ENCODE measurements at places on chromosomes 3 and 15.
A peak's percentile ranks its signal among the peaks of the same experiment; 100 is the strongest.

DNA sequence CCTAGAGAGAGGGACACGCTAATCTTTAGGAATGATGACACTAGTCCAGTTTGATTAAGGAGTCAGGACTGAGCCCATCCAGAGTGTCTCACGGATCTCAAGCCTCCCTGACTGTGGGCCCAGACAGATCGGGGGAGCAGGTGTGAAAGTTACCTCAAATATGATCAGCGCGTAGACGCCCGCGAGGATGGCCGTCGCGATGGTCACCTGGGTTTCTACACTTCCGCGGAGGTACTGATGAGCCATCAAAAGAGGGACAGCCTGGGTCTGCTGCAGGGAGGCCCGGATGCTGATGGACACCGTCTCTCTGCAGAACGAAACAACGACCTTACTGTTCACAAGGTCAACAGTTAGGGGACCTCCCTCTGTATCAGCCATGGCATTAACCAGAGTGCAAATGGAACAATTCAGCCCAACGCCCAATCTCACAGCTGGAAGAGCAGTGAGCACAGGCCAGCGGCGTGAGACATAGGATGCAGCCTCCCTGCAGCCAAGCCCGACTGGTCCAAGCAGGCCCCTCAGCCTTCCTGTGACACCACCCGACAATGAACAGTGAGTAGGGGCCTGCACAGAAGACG, 84.4 kb downstream of the OCA2 start:
- ATAC-seq: no peak

DNA sequence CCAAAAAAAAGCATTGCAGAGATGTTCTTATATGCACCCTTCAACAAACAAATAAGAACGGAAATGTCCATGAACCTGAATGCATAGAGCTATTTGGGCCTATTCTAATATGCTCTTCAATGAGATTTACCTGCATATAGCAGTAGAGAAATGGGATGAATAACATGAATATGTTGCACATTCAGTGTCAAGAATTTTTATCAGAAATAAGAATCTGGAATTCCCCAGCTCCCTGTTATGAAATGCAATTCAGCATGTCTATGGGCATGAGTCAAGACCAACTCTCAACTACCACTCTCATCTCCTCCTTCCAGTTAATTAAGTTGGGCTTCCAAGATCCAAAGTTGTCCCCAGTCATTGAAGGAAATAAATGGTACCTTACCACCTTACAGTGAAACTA, 133.7 kb upstream of the ALCAM start:
- no peak for ATAC-seq

DNA sequence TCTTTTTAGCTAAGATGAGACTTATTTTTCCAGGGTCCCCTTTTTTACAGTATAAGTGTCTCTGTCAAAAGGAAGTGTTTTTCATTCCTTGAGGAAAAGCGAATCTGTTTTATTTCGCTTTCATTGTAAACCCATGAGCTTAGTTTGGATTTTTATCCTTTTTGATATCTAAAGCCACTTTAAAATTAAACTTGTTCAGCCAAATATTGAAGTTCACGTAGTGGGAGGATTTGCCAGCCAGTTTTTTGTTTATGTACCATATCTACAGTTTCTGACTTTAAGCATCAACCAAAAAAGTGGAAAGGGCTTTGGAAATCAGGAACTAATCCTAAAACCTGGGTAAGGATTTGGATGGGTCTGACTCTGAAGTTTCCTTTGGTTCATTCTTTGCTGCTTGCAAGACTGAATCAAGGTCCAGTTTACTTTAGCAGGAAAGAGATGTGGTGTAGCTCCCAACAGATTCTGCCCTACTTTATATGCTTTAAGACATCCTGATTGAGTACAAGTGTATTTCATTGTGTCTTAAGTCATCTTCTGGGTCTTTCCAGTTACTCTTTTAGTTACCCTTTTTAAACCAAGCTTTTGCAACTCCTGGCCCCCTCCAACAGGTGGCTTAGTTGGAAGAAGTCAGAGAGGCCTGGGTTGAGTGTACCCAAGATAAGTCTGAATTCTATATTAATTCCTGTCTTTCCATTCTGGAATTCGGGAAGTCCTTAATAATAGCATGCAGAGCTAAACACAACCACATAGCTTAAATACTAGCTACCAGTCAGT, 69.2 kb upstream of the LIMD1 start:
- ATAC-seq: no peak

DNA sequence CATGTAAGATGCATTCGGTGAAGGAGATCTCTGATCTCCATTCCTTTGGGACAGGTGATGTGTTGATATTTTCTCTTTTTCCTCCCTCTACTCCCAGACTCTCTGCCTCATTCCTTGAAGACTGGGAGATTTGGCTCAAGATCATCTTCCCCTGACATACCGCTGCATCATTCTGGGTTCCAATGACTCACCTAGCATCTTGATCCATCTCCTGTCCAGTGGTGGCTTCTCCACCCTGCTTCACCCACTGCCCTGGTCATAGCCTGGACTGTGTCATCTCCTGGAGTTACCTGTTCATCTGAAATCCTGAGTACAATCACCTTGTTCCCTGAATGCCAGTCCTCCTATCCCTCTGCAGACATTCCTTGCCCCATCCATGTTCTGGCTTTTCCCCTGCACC, 57.4 kb upstream of the TRAK1 start:
- no peak for ATAC-seq

- no peak for ATAC-seq
Observed at GRCh38 chr15:43316016-43316970, 14.1 kb downstream of the LCMT2 start.

DNA sequence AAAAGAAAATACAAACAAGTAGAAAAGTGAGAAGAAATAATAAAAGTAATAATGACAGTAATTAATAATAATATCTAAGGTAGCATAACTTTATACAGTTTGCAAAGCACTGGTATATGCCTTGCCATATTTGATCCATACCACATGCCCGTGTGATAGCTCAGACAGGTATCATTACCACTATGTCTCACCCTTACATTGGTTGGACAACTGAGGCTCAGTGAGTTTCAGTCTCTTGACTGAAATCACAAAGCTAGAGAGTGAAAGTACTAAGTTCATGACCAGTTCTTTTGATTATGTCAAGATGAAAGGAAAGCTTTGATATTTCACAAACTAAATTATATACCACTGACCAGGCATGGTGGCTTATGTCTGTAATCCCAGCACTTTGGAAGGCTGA, 408.9 kb downstream of the GAP43 start:
- no peak for ATAC-seq

DNA sequence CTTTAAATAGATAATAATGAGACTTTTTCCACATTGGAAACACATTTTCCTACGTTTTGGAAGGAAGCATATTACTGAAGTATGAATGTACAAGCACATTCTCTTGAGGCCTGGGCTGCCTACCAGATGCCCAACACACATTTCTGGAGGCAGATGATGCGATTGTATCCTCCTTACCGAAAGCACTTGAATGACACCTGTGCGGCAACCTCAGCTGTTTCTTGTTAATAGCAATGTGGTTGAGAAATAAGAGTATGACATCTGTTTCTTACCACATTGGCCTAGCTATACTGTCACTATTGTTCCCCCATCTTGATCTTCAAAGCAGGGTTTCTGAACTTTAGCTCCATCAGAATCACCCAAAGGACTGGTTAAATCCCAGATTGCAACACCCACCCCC, 84.8 kb downstream of the ARPP21 start:
- no peak for ATAC-seq

DNA sequence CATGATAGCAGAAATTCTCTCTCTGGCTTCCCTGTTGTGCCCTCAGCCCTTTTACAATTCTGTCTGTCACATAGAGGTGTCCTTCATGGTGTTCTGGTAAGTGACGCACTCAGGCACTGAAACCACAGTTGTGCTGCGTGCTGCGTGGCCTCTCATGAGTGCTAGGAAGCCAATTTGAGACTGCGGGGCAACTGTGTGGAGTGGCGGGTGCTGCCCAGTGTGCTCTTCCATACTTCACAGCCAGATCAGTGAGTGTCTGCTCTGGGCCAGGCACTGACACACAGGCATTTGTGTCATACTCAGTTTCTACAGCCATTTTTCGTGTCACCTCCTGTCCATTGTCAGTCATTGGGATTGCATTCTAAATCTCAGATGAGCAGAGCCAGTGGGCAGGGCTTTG, 133.1 kb upstream of the PLXNA1 start:
- no peak for ATAC-seq

DNA sequence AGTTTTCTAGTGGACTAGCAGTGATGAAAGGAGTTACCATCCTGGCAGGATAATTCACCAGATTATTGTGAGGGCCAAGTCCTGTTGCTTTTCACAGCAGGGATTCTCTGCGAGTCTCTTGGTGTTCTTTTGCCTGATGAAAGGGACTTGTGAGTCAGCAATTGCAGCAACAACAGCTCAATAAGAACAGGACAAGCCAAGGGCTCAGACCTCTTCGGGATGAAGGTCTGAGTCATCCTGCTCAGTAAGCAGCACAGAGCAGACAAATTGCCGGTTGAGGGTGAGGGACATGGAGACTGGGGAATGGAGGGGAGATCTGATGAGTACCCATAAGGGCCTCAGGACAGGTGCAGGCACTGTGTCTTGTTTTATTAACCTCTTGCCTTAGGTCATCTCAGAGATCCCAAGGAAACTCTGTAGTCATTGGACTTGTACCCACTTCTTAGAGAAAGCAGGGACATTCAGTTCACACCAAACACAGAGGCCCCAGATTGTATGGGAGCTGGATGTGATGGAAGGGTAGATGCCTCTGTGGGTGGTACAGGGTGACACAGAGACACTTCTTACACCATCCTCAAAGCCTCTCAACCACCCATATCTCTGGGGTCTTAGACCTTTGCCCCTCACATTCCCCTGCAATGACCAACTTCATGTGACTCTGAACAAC, 173.8 kb upstream of the TLE3 start:
- peak; percentile 6 for ATAC-seq

DNA sequence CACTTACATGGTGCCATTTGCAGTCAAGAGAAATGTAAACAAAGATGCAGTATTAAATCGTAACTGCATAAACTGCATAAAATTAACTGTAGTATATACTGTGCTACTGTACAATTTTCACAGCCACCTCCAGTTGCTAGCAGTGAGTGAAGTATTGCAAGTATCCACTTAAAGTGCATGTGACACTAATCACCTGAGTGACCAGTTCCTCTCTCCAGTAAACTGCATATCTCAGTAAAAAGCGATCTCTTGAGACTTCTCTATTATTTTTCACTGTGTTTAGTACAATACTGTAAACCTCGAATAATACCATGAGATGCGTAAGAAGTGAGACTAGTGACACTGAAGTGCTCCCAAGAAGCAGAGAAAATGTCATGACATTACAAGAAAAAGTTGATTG, 111.7 kb upstream of the PLXND1 start:
- ATAC-seq: no peak

DNA sequence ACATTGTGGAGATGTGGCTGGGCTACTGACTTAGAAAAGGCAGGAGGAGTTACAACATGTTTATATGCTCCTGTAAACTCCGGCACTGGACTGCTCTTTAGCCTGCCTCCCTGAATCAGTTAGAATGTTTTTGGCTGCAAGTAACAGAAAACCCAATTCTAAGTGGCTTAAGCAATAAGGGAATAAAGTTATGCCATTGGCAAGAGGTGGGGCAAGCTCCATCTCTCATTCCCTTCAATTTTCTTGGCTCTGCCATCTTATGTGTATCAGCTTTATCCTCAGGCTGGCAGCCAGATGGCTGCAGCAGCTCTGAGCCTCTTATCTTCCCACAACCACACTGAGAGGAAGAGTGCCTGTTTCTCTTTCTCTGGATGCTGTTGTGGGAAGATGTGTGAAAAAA, 22.4 kb upstream of the MEIS2 start:
- no peak for ATAC-seq

GRCh38 chr3:37823189-37823588, 38.5 kb upstream of the CTDSPL start:
- ATAC-seq: no peak

DNA sequence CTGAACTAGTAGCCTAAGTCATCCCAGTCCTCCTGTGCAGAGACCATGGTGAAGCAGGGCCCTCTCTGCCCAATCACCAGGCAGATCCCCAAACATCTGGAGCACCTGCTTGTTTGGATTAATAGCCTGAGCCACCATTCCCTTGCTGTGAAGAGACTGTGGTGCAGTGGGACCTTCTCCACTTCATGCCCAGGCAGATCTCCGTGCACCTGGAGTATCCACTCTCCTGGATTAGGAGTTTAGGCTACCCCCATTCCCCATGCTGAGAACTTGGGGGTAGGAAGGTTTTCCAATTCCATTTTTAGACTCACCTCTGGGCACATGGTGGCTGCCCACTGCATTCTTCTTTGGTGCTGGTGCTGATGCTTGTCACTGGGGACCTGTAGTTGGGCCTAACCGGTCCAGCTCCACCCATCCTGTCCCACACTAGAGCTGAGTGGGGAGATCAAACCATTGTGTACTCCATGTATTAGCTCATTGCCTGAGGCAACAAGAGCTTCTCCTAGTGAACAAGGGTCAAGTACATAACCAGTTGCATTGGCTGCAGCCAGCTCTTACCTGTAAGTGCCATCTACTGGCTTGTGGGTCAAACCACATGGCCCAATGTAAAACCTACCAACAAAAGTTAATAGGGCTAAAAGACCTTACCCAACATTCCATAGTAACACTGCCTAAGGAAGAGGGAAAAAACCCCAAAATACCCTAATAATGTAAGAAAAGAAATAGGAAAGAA, 382.5 kb upstream of the CBLB start:
- no peak for ATAC-seq

DNA sequence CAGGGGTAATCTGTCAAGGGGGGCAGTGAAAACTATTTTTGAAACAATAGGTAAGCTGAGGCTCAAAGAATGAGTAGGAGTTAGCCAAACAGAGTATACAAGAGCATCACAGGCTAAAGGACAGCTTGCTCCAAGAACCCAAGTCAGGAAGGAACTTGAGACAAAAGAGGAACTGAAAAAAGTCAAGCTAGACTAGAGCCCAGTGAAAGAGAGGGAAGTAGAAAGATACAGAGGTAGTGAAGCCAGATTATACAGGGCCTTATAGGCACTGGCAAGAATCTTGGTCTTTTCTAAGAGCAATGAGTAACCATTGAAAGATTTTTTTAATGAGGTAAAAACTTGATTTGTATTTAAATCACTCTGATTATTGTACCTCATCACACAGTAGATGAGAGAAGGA, 69.9 kb downstream of the FILIP1L start:
- no peak for ATAC-seq

GRCh38 chr15:97955529-97955928, 5.0 kb upstream of the ARRDC4 start:
- ATAC-seq: no peak

Measured in activated CD4-positive, CD25-positive, alpha-beta regulatory T cell treated with anti-CD3 and anti-CD28 coated beads, Interleukin-2, amount 50 U/mL, for 24 hours (primary cell).